Stimulated activated CD8-positive, alpha-beta memory T cell treated with anti-CD3 and anti-CD28 coated beads, Interleukin-4, amount 100 ng/mL, for 24 hours (primary cell): ENCODE measurements at places on chromosomes 12 and 14.

DNA sequence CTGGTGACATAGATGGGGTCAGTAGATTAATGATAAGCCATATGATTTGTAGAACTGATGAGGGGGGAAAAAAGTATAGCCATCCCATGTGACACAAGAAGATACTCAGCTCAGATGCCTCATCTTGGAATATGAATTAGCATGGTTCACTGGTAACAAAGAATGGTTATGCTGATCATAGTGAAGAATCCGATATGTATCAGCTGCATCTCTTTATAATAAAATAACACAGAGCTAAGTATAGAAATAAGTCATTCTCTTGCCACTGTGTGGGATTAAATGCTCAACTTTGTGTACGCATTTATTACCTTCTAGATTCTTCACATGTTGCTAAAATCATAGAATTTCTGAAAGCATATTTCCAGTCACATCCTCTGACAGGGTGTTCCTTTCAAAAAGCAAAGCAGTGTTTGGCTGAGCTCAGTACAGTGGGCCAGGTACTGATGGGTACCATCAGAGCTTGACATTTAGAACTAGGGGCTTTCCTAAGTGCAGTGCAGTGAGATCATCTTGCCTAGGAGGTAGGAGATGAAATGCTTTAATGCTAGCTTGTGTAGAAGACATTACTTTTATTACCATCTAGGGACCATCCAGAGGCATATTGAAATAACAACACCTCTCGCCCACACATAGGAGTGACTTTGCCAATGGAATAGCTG is 256.2 kb downstream of the TMEM117 start:
- DNase-seq, result no peak

GRCh38 chr12:115320967-115321366 is 637.0 kb upstream of the TBX3 start:
- DNase-seq, result no peak

GRCh38 chr12:120231316-120232011 is 30.6 kb upstream of the RPLP0 start:
- DNase-seq, result peak; percentile 66

GRCh38 chr12:127728285-127728684 is 538.7 kb upstream of the TMEM132C start:
- DNase-seq, result no peak

DNA sequence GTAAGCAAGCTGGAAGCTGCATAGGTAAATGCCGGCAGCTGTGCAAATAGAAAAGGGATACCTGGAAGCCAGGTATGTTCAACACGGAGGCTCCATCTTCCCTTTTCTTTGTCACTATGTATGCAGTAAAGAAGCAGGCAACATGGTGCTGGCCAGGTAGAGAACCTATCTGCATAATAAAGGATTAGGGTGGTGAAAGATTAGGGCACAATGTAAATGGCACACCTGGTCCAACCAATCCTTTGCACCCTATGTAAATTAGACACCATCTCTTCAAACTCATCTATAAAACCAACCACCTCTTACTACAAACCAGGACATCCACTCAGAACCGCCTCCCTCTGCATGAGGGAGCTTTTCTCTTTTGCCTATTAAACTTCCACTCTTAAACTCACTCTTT is 32.3 kb downstream of the RPS29 start:
- DNase-seq, result no peak

DNA sequence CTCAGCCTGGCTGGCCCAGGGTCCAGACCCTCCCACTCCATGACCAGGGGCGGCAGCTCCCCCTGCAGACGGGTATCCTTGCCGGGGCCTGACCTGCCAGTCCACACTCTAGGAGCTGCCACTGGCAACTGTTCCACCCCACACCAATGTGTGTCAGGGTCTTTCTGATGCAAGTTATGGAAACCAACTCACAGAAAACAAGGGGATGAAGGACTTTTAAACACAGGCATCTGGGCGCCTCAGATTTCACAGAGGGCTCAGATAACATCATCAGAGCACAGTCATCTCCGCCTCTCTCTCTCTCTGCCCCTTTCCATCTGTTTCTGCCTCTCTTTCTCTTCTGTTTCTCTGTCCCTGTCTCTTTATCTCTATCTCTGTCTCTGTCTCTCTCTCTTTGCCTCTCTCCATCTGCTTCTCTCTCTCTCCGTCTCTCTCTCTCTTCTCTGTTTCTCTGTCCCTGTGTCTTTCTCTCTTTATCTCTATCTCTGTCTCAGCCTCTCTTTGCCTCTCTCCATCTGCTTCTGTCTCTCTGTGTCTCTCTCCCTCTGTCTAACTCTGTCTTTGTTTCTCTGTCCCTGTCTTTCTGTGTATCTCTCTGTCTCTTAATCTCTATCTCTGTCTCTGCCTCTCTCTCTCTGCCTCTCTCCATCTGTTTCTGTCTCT is 67.4 kb upstream of the FBRSL1 start:
- no peak for DNase-seq

GRCh38 chr14:49621114-49621881 is 699 bp downstream of the MGAT2 start:
- DNase-seq, result peak; percentile 49

DNA sequence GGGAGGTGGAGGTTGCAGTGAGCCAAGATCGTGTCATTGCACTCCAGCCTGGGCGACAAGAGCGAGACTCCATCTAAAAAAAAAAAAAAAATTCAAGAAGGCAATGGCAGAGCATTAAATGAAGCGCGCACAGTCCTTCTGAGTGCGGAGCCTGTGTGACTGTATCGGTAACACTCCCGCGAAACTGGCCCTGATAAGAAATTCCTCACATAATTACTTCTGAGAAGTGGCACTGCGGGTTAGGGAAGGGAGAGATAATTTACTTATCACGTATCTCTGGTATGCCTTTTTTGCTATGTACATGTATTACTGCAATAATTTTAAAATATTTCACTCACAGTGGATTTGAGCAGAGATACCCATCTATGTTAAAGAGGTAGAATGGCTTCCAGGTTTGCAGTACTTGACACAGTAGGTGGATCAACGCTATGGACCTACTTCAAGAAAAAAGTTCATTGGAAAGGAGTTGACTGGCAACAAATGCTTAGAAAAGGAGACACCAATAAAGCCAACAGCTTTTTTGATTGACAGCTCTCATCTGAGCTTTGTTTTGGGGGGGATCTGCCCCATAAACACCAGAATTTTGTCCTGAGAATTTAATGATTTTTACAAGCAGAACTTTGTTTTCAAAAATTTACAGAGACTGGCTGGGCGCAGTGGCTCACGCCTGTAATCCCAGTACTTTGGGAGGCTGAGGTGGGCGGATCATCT is 29.2 kb upstream of the SPTLC2 start:
- DNase-seq, result no peak

DNA sequence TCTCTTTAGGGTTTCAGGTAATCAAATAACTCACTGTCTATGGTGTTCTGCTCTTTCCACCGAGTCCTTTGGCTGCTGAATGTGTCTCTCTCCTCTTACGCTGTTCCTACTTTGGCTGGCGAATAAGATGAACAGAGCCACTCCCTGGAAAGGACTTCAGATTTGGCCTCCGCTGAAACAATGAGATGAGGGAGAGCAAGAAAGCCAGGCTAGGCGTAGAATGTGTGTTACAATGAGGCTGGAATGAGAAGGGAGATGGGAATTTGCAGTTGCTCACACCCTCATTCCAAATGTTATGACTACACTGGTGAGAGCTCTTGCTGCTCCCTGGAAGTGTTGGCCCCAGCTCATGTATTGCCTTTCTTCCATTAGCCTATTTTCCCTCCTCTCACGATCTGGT is at the start of gene MFAP5:
MFAP5 (minus strand) TSS at position 234 of the 400 bp plus-strand sequence. CDS start 722 bp downstream, outside the sequence.
- no peak for DNase-seq

GRCh38 chr14:81946375-81946774 is 412.7 kb upstream of the SEL1L start:
- no peak for DNase-seq

DNA sequence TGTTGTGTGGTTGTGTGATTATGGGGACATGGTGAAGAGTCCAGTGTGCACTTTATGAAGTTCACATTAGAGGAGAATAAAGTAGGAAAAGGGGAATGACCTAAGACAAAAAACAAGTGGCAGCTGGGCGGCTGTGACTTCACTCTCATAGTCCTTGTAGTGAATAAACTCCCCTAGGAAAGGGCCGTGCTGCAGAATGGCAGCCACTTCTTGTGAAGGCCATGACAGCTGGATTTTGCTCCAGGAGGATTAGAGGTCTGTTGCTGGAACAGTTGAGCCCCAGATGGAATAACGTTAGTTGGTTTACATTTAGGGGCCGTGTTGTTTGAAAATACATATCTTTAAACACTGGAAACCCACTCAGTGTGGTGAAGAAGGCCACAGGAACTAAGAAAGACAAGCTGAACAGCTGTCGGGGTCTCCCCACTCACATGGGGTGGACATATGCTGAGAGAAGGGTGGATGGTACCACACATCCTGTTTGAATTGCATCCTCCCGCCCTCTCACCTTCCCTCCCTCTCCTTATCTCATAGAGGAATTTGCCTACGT is 276.9 kb downstream of the CACNA1C start:
- no peak for DNase-seq

- DNase-seq, result no peak
Measured at GRCh38 chr14:52741865-52742264, 11.9 kb downstream of the STYX start.

GRCh38 chr12:25501549-25501948 is 51.5 kb downstream of the LMNTD1 start:
- DNase-seq, result no peak

DNA sequence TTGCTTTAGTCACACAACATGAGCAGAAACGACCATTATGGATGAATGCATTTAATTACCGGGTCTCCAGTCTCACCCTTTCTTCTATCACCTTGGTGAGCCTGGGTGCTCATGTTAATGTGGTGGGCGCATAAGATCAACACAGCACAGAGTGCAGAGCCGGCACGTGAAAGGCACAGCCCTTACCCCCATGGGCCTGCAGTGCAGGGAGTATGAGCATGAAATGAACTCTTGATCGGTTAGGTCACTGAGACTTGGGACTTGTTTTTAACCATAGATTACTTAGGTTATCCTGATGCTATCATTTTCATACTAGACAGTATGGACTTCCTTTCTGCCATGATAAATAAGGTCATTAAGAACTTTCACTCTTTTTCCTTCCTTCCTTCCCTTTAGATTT is 156.8 kb downstream of the CRADD start:
- no peak for DNase-seq

DNA sequence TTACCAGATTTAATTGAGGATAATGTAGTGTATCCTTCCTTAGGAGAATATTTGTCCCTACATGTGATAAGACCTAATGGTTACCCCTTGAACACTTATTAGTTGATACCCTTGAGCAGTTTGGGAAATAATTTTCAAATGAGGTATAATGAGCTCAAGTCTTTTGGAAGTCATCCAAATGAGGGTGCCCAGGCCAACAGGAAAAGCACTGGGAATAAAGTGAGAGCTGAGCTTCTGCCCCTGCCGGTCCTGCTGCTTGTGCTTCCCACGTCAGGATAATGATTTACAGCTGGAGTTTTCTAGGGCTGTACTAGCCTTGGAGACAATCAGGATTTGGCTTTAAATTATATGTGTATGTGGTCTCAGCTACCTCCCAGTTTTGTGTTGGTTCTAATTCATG is 178.8 kb upstream of the FRMD6 start:
- no peak for DNase-seq

GRCh38 chr12:53046655-53047220 is 3.1 kb upstream of the TNS2 start:
- peak; percentile 30 for DNase-seq

GRCh38 chr12:66500841-66501240 is 178.0 kb downstream of the GRIP1 start:
- no peak for DNase-seq

DNA sequence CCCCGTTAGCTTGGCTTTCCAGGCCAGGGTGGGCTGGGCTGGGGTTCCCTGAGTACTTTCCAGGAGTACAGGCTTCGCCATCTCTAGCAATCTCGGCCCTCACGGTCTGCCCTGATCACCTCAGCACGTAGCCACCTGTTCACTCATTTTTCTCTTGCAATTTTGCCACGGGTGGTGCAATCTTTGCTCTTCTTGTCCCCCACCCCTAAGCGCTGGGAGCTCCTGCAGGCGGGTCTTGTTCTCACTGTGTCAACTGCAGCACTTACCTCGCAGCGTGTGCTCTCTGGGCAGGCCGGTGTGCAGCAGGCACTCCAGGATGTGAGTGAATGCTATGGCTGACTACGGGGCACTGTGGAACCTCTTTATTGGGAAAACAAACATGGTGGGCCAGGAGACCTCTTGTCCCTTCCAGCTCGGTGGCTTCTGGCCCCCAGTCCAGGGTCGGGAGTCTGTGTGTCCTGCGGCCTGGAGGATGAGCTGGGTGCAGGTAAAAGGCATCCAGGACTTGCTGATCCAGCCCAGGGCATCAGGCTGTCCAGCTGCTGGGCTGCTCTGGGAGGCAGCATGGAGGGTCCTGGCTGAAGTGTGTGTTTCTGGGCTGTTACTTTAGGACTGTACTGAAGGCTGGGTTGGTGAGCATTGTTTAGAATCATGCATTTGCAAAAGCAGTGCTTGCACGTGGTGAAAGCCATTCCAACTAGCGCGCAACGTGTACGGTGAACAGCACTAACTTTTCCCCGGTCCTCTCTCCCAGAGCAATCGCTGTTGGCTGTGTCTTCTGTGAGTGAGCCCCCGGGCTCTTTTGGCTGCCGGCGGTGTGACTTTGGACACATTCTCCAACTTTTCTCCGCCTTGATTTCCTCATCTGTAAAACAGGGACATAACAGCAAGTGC is 1.5 kb upstream of the ULK1 start:
- DNase-seq, result no peak

DNA sequence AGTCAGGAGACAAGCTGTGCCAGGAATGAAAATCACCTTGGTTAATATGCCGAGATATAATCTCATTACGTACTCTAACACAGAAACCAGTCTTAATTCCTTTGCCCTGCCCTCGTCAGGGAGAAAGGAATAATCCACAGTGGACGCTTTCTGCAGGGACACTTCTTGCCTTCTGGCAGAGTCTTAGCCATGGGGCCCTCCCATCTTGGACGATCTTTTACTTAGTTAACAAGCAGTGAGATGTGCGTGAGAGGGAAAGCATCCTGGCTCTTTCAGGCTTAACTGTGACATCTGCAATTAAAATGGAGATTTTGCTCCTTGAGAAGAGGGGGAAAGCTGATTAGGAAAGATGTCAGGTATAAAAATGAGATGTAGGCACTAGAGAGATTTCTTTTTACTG is 246.4 kb downstream of the TMEM132C start:
- no peak for DNase-seq

DNA sequence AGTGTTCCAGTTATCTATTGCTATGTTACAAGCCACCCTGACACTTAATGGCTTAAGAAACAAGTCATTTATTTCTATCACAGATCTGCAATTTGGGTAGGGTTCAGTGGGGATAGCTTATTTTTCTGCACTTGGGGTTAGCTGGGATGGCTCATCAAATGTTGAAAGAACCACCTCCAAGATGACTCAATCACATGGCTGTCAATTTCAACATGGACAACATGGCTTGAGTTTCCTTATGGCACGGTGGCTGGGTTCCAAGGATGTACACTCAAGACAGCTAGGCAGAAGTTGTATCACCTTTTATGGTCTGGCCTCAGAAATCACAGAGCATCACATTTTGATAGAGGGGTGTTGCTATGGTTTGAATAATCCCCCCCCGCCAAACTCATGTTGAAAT is 24.5 kb upstream of the IGF1 start:
- no peak for DNase-seq

GRCh38 chr12:1758376-1758775 is 62.0 kb upstream of the LRTM2 start:
- no peak for DNase-seq
